ENCODE measurements at places on chromosomes 6 and 20.

DNA sequence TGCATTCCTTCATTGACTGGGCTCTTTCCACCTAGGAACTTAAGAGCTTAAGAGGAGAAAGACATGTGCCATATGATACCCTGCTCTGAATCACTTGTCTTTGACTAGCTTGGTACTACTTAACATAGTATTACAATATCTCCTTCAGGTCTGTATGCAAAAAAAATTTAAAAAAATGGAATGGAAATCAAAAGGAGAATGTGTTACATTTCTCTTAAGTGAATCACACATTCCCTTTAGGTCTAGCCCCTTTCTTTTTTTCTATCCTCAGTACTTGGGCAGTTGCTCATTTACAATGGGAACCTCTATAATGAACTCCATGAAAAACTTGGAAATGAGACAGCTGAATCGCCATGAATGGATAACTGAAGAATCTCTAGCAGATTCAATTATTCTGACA lies 53.8 kb downstream of the SLC35F1 start:
- no peak for DNase-seq

GRCh38 chr6:125818225-125818657 lies 27.5 kb downstream of the NCOA7 start:
- DNase-seq: no peak

- no peak for DNase-seq
Measured at GRCh38 chr20:31474758-31475427, at the start of the genes DEFB124 and REM1. TSS of gene DEFB124 (minus strand) at chr20:31475127. CDS start at chr20:31473013, 2,114 bp downstream. TSS of gene REM1 (plus strand) at chr20:31475288. CDS start at chr20:31476446, 1,158 bp downstream.

- DNase-seq: no peak
Measured at GRCh38 chr20:19774135-19774933, 16.3 kb downstream of the RIN2 start.

- no peak for DNase-seq
Measured at GRCh38 chr6:116335612-116336215, 35.0 kb upstream of the DSE start.

All from NCI-H2029 treated with DMSO at 0.1 percent for 48 hours (cell line).